ENCODE measurements at places on chromosomes 7 and 10. TPM values are rescaled to one million over a fixed set of nuclear protein-coding genes. Genes with fewer than 3 reads are reported as not detected.

DNA sequence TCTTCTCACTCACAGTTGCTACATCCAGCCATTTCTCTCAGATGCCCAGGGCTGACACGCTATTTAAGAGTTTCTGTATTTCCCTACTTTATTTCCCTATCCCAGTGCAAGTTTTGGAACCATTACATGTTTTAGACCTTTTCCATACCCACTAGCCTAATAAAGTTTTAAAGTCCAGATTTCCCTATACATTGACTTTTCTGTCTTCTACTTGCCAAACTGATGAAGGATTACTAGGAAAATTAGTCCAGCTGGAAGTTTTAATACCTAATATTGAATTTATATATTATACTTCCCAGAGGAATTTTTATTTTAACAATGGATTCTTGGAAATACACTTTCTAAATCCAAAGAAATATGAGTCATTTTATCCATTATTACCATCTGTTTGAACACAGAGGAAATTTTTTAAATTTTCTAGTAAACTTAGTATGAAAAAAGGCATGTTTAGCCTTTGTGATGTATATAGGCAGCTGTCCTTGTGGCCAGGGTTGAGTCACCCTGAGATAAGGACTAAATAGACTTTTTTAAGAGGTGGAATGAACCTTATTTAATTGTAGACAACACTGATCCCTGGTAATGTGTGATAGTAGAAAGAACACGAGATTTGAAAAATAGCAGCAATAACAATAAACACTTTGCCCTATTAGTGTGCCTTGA is 205.0 kb downstream of the TFEC start:
- DNase-seq = no peak

DNA sequence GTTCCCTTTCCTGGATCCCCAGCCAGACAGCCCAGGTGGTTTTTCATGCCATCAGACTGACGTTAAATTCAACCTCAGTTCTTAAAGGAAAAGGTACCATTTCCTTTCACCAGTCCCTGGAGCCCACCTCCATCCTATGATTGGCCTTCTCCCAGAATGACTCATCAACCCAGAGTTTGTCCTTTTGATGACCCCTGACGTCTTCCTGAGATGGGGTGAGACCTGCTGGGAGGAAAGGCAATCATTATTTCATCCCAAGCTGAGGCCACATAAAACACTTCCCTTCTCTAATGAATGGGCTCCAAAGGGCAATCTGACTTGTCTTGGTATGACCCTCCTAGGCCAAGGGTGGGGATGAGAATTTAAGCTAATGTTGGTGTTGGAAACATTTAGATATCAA is 750.7 kb downstream of the SUGCT start:
- no peak for DNase-seq

- DNase-seq = no peak
These were observed 35.5 kb downstream of the IKZF1 start for GRCh38 chr7:50339990-50340500.

DNA sequence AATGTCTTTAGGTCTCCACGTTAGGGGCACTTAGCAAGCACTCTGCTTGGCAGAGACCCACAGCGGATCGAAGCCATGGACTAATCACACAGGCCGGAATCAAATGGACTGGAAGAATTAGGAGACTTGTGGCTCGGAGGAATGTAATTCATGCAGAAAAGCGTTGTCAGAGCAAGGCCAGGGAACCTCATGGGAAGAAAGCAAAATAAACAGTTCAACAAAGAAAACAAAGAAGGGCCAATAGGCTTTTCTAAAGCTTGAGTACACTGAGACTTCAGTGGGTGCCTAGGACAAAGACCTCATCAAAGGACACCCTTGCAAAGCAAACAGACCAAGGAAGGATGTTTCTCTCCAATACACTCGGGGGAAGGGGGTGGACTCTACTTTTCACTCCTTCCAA is 171.1 kb downstream of the GLI3 start:
- no peak for DNase-seq

DNA sequence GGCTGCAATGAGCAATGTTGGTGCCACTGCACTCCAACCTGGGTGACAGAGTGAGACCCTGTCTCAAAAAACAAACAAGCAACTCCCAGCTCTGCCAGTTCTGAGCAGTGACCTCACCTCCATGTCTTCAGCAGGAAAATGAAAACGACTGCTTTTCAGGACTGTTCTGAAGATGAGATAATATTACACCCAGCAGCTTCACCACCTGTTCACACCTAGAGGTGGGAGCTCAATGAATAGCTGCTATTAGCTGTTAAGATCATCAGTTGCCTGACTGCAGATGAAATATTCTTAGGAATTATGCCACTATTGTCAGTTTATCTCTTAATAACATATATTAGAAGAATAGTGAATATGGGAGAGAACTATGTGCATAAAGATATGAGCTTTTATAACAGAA is 48.4 kb upstream of the CYTH3 start:
- DNase-seq = no peak

- peak; percentile 41 for DNase-seq
These were observed 1.2 kb downstream of the SLC18A3 start for GRCh38 chr10:49611166-49611815.

GRCh38 chr7:2640846-2641316 is 9.1 kb downstream of the TTYH3 start:
- no peak for DNase-seq

DNA sequence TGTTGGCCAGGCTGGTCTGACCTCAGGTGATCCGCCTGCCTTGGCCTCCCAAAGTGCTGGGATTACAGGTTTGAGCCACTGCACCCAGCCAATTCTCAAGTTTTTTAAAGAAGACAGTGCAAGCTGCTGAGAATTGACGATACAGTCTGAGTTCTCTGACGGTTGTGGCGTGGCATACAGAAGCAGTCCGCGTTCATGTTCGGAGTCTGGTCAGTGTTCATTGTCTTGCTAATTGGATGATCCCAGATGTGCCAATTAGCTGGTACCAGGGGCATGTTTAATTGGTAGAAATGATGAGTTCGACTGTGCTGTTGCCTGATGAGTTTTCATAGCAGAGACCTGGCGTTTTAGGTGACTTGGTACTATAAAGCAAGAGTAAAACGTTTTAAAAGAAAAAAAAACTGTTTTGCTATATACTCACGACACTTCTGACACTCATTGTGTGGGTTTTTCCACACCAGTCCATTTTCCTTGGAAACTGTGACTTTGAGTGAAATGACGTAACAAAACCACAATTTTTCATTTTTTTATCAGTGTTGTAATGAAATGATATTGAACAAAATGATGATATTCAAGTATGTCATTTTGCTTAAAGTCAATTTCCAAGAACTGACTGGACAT is 32.3 kb downstream of the CAMK1D start:
- DNase-seq = no peak

Gene ZNF722
- polyA plus RNA-seq = not detected

DNA sequence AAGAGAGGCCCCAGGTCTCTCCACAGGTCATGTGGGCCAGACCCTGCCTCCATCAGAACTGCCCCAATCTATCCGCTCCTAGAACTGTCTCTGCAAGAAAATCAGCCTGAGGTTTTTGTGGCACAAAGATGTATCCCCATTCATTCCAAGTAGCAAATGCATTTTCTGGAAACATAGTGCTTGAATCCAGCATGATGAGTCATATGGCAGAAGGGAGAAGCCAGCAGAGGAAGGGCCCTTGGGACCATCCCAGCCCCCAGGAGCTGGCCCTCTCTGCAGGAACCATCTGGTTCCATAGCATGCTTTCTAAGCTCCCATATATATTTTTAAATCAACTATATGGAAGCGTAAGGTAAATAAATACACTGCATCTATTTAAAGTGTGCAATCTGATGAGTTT is 563.2 kb downstream of the GALNT17 start:
- DNase-seq = no peak

GRCh38 chr7:1246871-1247526 is 14.3 kb downstream of the UNCX start:
- DNase-seq = no peak

GRCh38 chr7:13282377-13282980 is 595.0 kb downstream of the ARL4A start:
- no peak for DNase-seq

DNA sequence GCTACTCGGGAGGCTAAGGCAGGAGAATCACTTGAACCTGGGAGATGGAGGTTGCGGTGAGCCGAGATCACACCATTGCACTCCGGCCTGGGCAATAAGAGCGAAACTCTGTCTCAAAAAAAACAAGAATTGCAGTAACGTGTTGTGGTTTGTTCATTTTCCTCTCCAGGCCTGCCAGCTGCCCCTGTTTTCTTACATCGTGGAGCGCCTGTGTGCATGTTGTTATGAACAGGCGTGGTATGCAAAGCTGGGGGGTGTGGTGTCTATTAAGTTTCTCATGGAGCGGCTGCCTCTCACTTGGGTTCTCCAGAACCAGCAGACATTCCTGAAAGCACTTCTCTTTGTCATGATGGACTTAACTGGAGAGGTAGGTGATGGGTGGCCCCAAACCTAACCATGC is 52.1 kb downstream of the TRRAP start:
- DNase-seq = no peak

Gene SPOCK2
- 2.3 TPM for polyA plus RNA-seq

Gene GIMAP5
- polyA plus RNA-seq = 11.8 TPM
